ENCODE measurements at places on chromosomes 2 and 18.

DNA sequence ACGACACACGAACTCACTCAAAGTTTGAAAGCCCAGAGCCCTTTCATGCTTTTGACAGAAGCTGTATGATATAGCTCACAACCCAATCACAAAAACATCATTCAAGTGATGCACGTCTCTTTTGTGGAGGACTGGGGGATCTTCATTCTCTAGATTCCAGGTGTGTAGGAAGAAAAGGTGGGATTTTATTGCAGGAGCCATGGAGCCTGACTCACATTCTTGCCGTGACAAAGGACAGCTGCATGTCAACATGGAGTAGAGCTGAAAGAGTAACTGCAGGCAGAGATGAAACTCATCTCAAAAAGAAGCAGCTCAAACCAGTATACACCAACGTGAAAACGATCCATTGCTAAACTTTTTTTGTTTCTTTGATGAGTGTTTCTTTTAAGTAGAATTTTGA lies 50.9 kb upstream of the PDE1A start:
- no peak for DNase-seq

DNA sequence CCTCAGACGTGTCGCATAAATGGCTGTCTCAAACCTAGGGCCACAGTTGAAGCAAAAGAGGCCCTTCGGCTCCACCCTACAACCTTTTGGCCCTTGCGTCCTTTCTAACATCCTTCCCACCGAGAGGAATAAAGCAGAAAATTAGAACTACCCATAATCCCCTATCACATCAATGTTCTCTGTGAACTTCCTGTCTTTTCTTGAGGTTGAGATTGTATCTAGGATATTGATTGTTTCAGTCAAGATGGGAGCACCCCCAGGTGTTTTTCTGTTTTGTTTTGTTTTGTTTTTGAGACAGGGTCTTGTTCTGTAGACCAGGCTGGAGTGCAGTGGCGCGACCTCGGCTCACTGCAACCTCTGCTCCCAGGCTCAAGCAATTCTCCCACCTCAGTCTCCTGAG lies 23.6 kb downstream of the INPP5D start:
- DNase-seq: no peak

- DNase-seq: no peak
Observed at GRCh38 chr2:63614983-63615945, 26.5 kb downstream of the MDH1 start.

DNA sequence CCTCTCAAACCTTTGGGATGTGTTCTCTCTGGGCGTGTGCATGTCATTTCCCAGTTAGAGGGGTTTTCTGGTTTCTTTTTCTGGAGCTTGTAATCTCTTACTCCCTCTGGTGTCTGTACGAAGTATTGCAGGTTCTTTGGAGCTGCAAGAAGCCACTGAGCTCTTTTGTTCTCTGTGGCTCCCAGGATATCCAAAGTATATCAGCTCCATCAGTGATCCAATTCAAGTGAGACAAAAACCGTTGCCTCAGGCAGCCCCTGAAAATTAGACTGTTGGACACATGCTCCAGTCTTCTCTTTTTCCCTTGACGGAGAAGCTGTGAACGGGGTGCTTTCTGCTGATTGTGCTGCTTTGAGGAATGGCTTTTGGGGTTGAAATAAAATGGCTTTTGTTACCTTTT lies 59.0 kb upstream of the LDLRAD4 start:
- no peak for DNase-seq

- no peak for DNase-seq
Observed at GRCh38 chr18:75638776-75639471, 211.4 kb upstream of the SMIM21 start.

DNA sequence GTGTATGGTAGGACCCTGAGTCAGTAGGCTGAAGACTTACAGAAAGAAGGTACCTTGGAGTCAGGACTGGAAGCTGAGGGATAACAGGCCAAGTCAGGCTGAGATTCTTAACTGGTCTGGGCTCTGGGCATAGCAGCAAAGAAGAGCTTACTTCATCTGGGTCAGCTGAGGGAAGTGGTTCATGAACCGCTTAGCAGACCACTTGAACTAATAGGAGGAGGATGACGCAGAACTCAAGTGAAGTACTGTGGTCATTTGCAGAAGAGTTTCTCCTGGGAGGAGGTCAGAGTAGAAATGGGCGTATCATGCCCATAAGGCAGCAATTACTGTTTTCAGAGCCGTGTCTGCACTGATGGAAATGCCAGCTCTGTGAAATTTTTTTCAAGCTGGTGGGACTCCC lies 164.5 kb downstream of the LCLAT1 start:
- DNase-seq: no peak

DNA sequence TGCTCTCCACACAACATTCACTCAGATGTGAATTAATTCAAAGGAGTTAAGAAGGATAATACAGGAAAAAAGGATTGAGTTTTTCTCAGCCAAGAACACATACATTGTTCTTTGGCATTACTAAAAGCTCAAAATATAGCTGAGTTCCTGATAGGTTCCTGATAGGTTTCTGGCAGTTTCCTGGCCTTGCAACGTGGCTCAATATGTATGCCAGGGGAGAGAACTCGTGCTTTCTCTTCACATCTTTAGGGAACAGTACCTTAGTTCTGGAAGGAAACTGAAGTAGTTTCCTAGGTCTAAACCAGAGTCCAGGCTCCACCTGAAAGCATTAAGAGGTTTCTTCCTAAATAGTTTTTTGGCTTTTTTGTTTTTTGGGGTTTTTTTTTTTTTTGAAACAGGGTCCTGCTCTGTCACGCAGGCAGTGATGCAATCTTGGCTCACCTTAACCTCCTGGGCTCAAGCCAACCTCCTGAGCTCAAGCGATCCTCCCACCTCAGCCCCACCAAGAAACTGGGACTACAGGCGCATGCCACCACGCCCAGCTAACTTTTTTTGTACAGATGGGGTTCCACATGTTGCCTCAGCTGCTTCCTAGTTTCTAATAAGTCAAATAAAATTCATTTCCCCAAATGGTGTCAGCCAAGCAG lies 42.8 kb downstream of the ESCO1 start:
- no peak for DNase-seq

- no peak for DNase-seq
Observed at GRCh38 chr18:69658103-69658502, 257.4 kb downstream of the DOK6 start.

GRCh38 chr2:150319658-150320555 lies 167.6 kb downstream of the RND3 start:
- DNase-seq: no peak

- no peak for DNase-seq
Observed at GRCh38 chr2:33598561-33599174, 431 bp downstream of the FAM98A start.

DNA sequence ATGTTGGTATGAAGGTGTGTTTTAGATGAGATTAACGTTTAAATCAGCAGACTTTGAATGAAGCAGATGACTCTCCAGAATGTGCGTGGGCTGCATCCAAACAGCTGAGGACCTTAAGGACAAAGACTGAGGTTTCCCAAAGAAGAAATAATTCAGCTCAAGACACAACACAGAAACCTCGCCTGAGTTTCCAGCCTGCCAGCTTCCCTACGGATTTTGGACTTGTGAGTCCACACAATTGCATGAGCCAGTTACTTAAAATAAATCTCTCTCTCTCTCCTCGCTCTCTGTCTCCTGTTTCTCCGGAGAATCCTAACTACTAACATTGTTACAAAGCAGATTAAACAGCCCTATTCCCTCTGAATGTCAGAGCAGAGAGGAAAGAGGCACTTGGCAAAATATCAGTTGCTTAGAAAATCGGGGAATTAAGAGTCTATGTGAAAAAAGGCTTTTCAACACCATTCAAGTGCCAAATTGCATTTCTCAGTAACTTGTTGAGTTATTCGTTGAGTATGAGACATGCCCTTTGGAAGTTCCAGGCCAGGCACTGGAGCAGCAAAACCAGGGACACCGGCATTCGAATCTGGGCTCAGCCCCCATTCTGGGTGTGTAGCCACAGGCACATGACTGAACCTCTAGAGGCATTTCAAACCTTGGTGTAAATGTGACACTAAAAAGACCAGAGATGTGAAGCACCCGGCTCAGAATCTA lies 174.6 kb upstream of the PID1 start:
- DNase-seq: no peak

DNA sequence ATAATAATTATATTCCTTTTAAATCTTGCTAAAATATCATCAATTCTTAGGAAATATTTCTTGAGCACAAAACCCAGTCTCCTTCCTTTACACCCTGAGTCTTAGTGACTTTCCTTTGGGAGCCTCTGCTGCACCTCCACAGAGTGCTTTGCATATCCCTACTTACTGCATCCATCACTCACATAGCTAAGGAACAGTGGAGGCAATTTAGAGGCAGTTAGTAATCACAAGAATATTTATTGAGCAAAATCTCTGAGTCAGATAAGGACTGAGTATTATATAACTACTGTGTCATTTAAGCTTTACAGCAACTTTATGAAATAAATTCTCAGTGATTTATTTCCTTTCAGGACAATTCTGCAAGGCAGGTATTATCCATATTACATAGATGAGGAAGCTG lies 327.7 kb downstream of the TMX3 start:
- DNase-seq: no peak

DNA sequence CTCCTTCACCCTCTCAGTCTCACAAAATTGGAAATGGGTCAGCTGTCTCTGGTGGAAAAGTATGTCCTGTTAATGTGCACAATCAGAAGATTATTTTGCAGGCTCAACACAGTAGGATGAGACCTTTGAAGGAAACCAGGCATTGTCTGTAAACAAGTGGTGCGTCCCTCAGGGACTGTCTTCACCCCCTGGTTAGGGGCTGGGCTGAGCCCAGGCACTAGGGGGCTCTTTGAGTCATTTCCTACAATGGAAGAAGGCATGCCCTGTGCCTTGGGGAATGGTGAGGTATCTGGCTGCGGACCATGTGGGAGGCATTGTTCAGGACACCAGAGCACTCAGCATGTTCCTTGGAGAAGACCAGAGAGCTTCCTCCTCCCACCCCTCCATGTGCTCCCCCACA lies 26.8 kb downstream of the PKDCC start:
- no peak for DNase-seq

DNA sequence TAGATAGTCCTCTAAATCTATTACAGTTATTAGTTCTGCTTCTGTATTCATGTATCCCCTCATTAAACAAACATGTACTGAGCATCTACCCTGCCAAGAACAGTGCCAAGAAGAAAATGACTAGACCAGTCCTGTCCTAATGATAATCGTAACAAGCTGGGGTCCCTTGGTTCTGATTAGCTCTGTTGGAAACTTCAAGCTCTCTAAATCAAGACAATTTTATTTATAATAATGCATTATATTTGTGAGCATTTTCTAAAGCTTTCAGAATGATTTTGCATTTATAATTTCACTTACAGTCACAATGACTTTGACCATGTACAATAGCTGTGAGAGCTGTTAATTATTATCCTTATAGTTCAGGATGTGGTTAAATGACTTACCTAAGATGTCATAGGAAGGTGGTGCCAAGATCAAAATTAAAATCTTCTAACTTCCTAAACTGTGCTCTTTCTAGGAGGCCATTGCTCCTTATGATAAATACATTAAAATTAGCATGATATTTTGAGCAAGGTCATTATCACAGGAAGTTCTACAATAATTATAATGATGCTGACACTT lies 336.5 kb upstream of the SLC39A10 start:
- DNase-seq: no peak

GRCh38 chr2:58871469-58872142 lies 630.5 kb upstream of the FANCL start:
- DNase-seq: no peak

Data from activated naive CD8-positive, alpha-beta T cell treated with anti-CD3 and anti-CD28 coated beads, Interleukin-2, amount 50 U/mL, for 16 hours (primary cell).